Activated T-cell treated with anti-CD3 and anti-CD28 coated beads, Interleukin-2, amount 50 U/mL, for 1 hour (primary cell): ENCODE measurements at places on chromosomes 5 and 9.

DNA sequence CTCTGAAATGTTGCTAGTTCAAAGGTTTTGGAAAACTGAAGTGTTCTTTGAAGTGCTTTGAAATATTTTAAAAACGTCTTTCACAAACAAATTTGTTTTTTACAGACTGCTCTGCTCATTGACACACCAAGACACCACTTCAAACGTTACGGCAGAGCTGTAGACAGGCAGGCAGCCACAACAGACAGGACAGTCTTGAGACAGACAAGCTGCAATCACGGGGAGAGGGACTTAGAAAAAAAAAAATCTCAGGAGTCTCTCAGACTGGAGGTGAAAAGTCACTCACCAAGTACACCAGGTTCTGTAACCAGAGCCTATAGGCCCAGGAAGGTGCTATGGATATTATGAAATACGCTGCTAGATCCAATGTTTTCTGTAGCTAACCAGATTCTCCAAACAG lies 135.4 kb downstream of the ISL1 start:
- DNase-seq = no peak

DNA sequence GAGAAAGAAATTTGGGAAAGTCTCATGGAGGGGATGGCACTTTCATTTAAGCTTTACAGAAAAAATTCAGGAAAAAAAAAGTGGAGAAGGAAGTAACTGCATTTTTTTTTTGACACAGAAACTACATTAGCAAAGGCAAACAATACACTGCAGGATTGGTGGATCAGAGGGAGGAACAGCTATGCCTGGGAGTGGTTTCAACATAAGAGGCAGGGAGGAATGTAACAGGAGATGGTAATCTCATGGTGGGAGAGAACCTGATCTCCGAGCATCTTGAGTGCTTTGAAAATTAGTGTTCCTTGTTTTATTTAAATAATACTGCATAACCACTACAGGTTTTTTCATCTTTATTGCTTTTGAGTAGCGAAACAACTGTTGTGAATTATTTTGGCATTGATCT lies 249.4 kb downstream of the FAM170A start:
- DNase-seq = no peak

- no peak for DNase-seq
Observed at GRCh38 chr9:115847216-115847615, 306.4 kb upstream of the PAPPA start.

DNA sequence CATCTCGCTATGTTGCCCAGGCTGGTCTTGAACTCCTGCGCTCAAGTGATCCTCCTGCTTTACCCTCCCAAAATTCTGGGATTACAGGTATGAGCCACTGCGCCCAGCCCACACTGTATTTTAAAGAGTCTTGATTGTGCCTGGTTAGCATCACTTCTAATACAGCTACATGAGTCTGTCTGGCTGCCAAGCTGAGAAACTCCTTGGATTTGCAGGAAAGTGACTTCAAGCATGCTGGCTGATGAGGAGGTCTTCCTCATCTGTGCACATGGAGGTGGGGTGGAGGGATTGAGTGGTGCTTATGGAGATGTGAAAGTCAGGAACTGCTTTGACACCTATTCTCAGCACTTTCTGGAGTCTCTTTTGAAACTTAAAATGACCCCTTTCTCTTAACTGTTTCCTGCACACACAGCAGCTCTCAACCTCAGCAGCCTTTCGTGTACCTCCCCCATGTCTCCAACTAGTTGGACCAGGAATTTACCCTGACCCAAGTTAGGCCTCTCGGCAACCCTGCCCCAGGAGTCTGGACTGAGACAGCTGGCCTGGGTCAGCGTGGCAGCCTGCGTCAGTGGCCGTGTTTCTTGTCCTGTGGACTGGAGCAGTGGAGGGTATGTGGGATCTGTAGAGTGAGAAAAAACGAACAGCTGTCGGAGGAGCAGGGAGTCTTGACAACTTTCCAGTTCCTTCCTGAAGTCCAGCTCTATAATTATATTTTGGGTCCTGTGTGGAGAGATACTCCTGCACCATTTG lies 72.5 kb downstream of the ACER2 start:
- no peak for DNase-seq

- DNase-seq = no peak
Observed at GRCh38 chr5:66830636-66831035, 234.4 kb downstream of the MAST4 start.

DNA sequence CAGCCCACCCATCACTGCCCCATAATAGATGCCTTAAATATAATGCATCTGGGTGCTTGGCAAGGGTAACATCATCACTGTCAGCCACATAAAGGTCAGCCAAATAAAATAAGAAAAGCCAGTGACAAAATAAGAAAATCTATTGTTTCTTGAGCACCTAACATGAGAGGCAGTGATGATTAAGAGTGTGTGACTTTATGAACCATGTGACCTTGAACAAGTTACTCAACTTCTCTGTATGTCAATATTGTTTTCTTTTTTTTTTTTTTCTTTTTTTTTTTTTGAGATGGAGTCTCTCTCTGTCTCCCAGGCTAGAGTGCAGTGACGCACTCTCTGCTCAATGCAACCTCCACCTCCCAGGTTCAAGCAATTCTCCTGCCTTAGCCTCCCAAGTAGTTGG lies 98.7 kb downstream of the CDK5RAP2 start:
- DNase-seq = no peak

DNA sequence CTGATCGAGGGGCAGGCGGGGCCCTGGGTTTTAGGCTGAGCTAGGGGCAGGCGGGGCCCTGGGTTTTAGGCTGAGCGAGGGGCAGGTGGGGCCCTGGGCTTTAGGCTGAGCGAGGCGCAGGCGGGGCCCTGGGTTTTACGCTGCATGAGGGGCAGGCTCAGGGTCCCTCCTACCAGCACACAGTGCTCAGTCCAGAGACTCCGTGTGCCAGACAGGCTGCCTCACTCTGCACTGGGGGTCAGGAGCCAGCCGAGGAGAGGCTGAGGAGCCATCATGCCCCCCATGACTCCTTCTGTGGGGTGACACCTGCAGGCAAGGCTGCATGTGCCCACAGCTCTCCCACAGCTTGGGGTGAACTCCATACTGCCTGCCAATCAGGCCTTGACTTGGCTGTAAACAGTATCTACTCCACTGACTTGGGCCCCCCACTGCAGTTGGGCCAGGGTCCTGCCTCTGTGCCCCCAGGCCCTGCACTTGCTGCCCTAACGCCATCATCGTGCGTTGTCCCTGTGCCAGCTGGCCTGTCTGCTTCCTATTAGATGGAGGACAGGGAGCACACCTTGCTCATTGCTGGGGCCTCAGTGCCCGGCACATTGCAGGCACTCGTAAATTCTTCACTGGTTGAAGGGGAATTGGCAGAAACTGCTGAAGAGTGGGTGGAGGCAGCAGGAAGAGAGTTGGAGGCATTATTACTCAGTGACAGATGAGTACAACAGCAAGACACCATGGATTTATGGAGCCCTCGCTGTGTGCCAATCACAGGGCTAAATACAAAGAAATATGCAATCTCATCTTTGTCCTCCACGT lies 78.6 kb downstream of the AMBP start:
- DNase-seq = no peak

- DNase-seq = no peak
Observed at GRCh38 chr5:20109326-20109725, 121.3 kb upstream of the CDH18 start.

GRCh38 chr5:87138091-87138805 lies 129.4 kb upstream of the RASA1 start:
- DNase-seq = no peak

GRCh38 chr9:90803860-90804593 lies 2.4 kb downstream of the SYK start:
- no peak for DNase-seq

GRCh38 chr5:44377057-44377456 lies 12.2 kb downstream of the FGF10 start:
- DNase-seq = no peak

DNA sequence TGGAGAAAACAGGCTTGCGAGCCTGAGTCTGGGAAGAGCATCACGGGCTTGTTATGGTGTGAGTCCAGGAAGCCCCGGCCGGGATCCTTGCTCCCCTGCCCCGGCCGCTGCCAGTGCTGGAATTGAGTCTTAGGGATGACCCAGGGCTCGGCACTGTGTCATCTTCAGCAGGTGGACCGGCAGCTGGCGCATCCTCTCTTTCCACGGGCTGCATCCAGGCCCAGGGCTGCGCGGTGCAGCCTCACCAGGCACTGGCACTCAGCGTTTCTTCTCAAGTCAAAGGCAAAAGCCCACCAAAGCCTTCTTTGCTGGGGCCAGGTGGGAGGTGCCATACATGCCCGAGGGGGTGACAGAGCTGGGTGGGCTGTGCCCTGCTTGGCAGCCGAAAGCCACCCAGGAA lies 46.6 kb downstream of the COL5A1 start:
- no peak for DNase-seq

DNA sequence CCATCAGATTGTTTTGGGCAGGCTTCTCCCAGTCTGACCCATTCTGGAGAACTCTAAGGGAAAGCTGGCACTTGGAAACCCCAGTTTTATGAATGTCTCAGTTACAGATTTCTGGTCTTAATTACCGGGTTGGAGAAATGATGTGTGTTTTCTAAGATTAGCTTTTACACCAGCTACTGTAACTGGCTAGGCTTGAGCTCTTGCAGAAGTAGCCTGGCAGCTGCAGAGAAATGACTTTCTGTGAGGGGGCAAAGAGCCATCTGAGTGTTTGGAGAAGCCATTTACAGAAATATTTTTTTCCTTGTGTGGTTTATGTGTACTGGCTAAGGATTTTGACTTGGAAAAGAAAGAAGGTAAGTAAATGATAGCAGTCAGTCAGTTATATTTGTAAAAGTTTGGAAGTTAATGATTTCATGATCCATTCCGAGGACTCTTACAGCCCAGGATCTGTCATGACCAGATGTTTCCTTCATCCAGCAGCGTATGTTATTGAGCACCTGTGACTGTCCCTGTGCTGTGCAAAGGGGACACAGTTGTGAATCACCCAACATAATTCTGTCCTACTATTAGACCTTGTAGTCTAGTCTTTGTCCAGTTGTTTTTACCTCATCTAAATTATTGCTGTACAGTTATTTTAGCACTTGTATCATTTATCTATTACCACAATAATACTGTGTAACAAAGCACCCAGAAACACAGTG lies 53.7 kb upstream of the GDNF start:
- DNase-seq = no peak

- DNase-seq = no peak
Observed at GRCh38 chr9:125476645-125477044, 215.0 kb downstream of the GAPVD1 start.

- DNase-seq = no peak
Observed at GRCh38 chr5:89213573-89213972, 330.6 kb upstream of the MEF2C start.

DNA sequence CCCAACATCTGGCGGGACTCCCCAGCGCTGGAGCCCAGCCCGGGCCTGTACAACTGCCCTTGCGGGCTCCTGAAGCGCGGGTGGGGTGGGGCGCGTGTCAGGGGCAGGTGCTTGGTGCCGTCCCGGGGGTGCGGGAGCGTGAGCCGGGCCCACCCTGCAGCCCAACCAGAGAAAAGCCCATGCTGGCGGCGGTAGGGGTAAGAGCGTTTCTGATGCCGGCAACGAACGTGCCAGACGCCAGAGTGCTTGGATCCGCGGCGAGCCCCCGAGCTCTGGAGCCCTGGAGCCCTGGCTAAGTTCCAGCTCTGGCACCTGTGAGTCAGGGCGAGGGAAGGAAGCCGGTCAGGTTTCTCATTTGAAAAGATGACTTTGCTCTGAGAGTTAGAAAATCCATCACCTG lies 58.0 kb downstream of the ZNF510 start:
- no peak for DNase-seq

GRCh38 chr5:75373862-75374261 lies 36.8 kb downstream of the HMGCR start:
- no peak for DNase-seq

DNA sequence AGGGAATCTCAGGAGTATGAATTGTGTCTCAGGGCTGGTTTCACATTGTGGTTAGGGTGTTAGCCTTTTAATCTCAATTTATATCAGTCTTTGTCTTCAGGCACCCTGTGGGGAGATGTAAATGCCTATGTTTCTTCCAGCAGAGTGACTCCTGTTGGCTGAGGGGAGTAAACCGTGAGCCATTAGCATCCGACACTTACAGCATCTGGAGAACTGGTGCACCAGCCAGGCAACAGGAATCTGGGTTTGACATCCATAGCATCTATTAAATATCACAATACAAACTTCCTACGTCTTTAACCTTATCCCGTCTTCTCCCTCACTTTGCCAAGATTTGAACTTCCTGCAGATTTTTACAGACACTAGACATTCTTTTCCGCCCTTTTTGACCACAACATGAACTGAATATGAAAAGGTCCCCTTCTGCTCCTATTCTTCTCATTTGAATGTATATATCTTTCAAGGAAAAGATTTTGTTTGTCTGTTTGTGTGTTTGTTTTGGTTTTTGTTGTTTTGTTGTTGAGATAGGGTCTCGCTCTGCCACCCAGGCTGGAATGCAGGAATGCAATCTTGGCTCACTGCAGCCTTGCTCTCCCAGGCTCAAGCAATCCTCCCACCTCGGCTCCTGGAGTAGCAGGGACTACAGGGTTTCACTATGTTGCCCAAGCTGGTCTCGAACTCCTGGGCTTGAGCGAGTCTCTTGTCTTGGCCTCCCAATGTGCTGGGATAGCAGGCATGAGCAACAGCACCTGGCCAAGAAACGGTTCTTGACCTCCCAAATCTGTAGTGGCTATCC lies 626.2 kb downstream of the TLR4 start:
- DNase-seq = no peak

DNA sequence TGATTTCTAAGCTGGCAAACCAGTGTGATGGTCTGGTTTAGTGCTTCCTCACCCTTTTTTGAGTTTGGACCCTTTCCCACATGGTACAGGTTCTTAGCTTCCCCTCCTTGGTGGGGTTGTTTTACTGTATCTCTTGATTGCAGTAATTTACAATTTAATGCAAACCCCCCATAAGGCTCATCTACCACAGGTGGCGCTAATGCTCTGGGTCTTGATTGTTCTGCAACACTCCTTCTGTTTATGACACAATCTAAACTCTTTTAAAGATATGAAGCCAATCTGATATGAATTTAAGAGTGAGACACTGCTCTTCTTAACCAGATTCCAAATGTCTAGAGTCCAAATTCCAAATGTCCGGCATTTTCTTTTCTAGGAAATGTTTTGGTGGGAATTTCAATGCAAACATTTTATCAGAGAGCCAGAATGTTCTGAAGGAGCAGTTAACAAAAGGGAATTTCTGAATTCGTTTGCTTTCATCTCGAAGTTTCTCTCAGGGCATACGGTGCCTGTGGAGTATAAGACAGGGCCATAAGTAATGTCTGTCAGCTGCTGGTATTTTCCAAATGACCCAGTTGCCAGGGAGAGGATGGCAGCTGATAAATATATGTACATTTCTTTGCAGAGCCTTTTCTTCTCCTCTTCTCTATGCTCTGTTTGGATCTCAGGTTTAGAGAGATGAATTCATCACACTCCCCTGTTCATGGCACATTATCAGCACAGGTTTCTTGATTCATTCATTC lies 246.8 kb downstream of the ARHGAP26 start:
- DNase-seq = no peak

DNA sequence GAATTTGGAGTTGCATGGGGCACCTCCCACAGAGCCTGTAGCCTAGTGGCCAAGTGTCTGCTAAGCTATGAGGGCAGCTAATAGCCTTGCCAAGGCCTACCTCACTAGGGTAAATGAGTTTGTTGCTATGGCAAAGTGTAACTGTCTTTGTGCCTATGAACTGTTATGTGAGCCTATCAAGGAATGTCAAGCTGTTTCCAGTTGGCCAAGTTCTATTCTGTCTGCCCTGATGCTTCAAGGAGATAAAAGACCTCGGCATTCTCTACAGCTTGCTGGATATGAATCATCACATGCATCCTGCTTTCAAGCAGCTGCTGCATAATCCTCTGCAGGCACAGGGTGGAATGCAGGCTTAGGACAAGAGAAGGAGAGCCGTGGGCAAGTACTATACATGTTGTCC lies 69.8 kb upstream of the CCDC112 start:
- no peak for DNase-seq

- no peak for DNase-seq
Observed at GRCh38 chr5:102036927-102037326, 259.2 kb downstream of the SLCO4C1 start.

GRCh38 chr9:132729235-132729890 lies 59.1 kb downstream of the GTF3C4 start:
- DNase-seq = no peak
